ENCODE measurements at places on chromosomes 3 and 15. TPM values are rescaled to one million over a fixed set of nuclear protein-coding genes. Genes with fewer than 3 reads are reported as not detected.

DNA sequence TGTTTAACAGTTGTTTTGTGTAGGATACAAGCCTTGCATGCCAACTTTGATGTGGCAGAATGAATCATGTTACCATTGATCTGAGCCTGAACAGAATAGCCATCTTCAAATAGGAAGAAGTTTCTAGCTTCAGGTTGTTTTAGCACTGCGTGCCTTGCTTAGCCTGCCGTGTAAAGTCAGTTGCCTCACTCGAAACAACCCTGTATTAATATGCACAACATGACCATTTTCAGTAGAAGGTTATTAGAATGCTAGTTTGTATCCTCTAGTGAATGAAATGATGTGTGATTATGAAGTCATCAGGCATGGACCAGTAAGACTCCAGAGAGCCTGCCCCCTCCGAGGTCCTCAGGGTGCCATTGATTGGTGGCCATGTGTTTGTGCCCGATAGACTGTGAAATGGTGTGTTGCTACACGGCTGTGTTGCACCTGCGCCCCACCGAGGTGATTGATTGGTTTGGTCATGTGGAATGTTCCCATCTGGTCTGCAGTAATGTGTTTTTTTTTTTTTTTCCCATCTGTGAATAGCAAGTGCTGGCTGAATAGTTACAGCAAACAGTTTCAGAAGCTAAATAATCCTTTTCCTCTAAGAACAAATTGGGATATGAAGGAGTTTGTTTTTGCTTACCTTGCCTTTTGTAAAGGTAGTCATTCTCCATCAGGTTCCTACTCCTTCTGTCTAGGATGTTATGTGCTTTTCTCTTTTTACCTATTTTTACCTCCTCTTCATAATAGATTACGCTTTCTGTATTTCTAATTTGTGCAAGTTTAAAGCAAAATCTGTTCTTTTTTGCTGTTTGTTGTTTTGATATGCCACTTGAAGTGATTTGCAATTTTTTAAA, 214.9 kb downstream of the TCF12 start:
- no peaks in the 10 kb centered on the region for H3K36me3 ChIP-seq
- no peak for DNase-seq
- no peak overlapping the region for H3K4me3 ChIP-seq
- no peak overlapping the region for H3K27ac ChIP-seq
- H3K27me3 ChIP-seq: no peaks in the 10 kb centered on the region

- no peak for DNase-seq
- no peak overlapping the region for H3K27ac ChIP-seq
- no peaks in the 10 kb centered on the region for H3K27me3 ChIP-seq
Observed at GRCh38 chr3:27319847-27320526, 49.2 kb downstream of the NEK10 start.

DNA sequence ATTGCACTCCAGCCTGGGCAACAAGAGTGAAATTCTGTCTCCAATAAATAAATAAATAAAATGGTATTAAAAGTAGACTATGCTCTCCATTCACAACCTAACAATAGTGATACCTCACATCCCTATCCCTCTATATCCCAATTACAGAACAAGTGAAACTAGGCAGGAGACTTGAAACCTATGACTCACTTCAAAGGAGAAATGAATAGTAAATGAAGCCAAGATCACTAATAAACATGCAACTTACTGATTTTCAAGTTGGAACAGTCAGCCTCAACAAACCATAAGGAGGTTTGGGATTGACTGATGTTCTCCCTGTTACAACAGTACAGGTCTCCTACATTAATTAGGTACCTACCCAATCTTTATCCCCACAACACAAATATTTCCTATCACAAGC, 103.4 kb downstream of the GSK3B start:
- H3K27ac ChIP-seq: no peak overlapping the region
- H3K36me3 ChIP-seq: no peaks in the 10 kb centered on the region
- H3K4me1 ChIP-seq: no peaks in the 10 kb centered on the region
- no peaks in the 10 kb centered on the region for H3K27me3 ChIP-seq
- DNase-seq: no peak
- no peak overlapping the region for H3K4me3 ChIP-seq

GRCh38 chr3:126678693-126679317, 23.9 kb upstream of the TXNRD3 start:
- no peak overlapping the region for H3K4me3 ChIP-seq
- H3K36me3 ChIP-seq: no peaks in the 10 kb centered on the region
- H3K27me3 ChIP-seq: no peaks in the 10 kb centered on the region
- peaks cover 16% of the 10 kb centered on the region for H3K4me1 ChIP-seq
- DNase-seq: peak; percentile 70

- H3K36me3 ChIP-seq: peaks cover 5% of the 10 kb centered on the region
- no peaks in the 10 kb centered on the region for H3K27me3 ChIP-seq
- no peak for DNase-seq
- no peak overlapping the region for H3K4me3 ChIP-seq
- no peak overlapping the region for H3K27ac ChIP-seq
Observed at GRCh38 chr15:55239440-55240124, 42.8 kb upstream of the RSL24D1 start.

DNA sequence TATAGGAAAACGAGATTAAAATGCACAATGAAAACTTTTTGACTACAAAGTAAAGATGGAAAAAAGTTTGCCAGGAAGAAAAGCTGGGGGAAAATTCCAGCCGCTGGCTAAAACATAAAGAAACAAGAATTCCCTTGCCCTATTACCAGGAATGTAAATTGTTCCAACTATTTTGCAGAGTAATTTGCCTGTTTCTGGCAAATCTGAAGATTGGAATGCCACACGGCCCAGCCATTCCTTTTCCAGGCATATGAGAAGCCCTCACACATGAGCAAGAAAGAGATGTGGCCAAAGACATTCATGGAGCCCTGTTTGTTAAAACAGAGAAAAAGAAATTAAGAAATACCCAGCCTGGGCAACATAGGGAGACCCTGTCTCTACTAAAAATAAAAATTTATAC, 8.4 kb upstream of the GATA2 start:
- no peak for DNase-seq
- no peak overlapping the region for H3K4me3 ChIP-seq
- H3K4me1 ChIP-seq: peaks cover 9% of the 10 kb centered on the region
- no peak overlapping the region for H3K27ac ChIP-seq
- H3K27me3 ChIP-seq: no peaks in the 10 kb centered on the region
- no peaks in the 10 kb centered on the region for H3K36me3 ChIP-seq

Gene PRKCD
- 43.1 TPM for total RNA-seq

Gene TOP2B
- 128 TPM for total RNA-seq

Gene TOPAZ1
- total RNA-seq: not detected

Gene TMEM108
- total RNA-seq: 1.4 TPM

Gene SEMA5B
- total RNA-seq: 0.09 TPM

Gene SYNM
- 9.4 TPM for total RNA-seq

All from spleen (tissue), 13 donors.